ENCODE measurements at places on chromosomes 1 and 21. TPM values are rescaled to one million over a fixed set of nuclear protein-coding genes. Genes with fewer than 3 reads are reported as not detected.

DNA sequence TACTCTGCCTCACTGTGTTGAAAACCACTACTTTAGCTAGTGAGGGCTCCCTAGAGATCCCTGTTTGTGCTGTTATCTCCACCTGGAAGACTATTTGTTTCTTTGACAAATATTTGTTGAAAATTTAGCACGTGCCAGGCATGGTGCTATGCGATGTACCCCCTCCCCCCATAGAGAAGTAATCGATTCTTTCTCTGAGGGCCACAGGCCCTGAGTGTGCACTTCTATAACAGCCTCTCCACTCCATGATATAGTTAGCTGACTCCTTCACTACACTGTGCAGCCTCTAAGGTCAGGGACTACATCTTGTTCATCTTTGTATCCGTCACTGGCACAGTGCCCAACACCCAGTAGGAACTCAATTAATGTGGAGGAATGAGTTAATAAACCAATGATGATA lies 17.3 kb upstream of the RBM15 start:
- no peaks in the 10 kb centered on the region for H3K36me3 ChIP-seq
- H3K4me1 ChIP-seq = no peaks in the 10 kb centered on the region
- no peak for DNase-seq
- H3K27ac ChIP-seq = no peak overlapping the region
- no peak overlapping the region for H3K4me3 ChIP-seq

GRCh38 chr1:34640654-34641401 lies 114.0 kb upstream of the GJB5 start:
- H3K27ac ChIP-seq = no peak overlapping the region
- no peaks in the 10 kb centered on the region for H3K4me1 ChIP-seq
- H3K27me3 ChIP-seq = peaks cover 6% of the 10 kb centered on the region
- H3K36me3 ChIP-seq = no peaks in the 10 kb centered on the region

GRCh38 chr1:81032374-81032773 lies 768.4 kb upstream of the ADGRL2 start:
- no peaks in the 10 kb centered on the region for H3K27me3 ChIP-seq
- H3K4me3 ChIP-seq = no peak overlapping the region
- no peak for DNase-seq
- H3K36me3 ChIP-seq = no peaks in the 10 kb centered on the region
- no peaks in the 10 kb centered on the region for H3K4me1 ChIP-seq

The TENT5C gene
- 6.6 TPM for total RNA-seq

GRCh38 chr1:247358920-247359319 lies 27.3 kb upstream of the ZNF496 start:
- H3K4me3 ChIP-seq = no peak overlapping the region
- DNase-seq = no peak
- no peak overlapping the region for H3K27ac ChIP-seq
- peaks cover 32% of the 10 kb centered on the region for H3K4me1 ChIP-seq
- no peaks in the 10 kb centered on the region for H3K27me3 ChIP-seq

The VHLL gene
- not detected for total RNA-seq

GRCh38 chr1:11337580-11338073 lies 64.6 kb downstream of the UBIAD1 start:
- H3K4me3 ChIP-seq = no peak overlapping the region
- H3K27me3 ChIP-seq = peaks cover 12% of the 10 kb centered on the region
- H3K36me3 ChIP-seq = no peaks in the 10 kb centered on the region
- H3K27ac ChIP-seq = peak overlapping the region; percentile 7
- H3K4me1 ChIP-seq = peaks cover 43% of the 10 kb centered on the region

The TGFBR3 gene
- total RNA-seq = 45.4 TPM

The C1orf74 gene
- 2.5 TPM for total RNA-seq

The ARID1A gene
- 22.1 TPM for total RNA-seq

DNA sequence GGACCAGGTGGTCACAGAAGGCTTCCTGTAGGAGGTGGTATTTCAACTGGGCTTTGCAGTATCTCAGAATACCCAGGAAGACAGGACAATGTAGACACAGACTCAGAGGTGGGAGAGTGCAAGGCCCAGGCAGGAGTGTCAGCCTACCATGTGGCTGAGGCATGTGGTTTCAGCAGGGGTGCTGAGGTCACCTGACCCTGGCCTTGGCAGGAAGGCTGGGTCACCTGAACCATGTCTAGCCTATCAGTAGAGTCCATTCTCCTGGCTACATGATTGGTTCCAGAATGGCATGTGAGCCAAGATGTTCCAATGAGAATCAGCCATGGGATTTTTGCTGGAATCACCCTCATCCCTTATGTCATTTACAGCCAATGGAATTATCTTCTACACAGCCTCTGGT lies 169.4 kb downstream of the ACTL8 start:
- H3K4me3 ChIP-seq = no peak overlapping the region
- H3K36me3 ChIP-seq = no peaks in the 10 kb centered on the region
- H3K4me1 ChIP-seq = no peaks in the 10 kb centered on the region
- peaks cover 5% of the 10 kb centered on the region for H3K27me3 ChIP-seq

DNA sequence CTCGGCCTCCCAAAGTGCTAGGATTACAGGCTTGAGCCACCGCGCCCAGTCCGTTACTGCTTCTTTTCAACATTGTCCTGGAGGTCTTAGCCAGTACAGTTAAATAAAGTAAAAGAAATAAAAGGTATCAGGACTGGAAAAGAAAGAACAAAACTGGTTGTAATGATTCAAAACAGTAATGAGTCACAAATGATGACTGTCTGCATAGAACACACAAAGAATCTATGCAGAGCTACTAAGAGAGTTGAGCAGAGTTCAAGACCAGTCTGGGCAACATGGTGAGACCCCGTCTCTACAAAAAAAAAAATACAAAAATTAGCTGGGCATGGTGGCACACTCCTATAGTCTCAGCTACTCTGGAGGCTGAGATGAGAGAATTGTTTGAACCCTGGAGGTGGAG lies 23.4 kb downstream of the BCAR3 start:
- H3K27ac ChIP-seq = no peak overlapping the region
- no peaks in the 10 kb centered on the region for H3K27me3 ChIP-seq
- H3K36me3 ChIP-seq = no peaks in the 10 kb centered on the region
- DNase-seq = no peak
- H3K4me1 ChIP-seq = peaks cover 11% of the 10 kb centered on the region

The GUCA2B gene
- total RNA-seq = not detected

The TRAF5 gene
- total RNA-seq = 17.0 TPM

The LRRN2 gene
- total RNA-seq = 2.7 TPM

DNA sequence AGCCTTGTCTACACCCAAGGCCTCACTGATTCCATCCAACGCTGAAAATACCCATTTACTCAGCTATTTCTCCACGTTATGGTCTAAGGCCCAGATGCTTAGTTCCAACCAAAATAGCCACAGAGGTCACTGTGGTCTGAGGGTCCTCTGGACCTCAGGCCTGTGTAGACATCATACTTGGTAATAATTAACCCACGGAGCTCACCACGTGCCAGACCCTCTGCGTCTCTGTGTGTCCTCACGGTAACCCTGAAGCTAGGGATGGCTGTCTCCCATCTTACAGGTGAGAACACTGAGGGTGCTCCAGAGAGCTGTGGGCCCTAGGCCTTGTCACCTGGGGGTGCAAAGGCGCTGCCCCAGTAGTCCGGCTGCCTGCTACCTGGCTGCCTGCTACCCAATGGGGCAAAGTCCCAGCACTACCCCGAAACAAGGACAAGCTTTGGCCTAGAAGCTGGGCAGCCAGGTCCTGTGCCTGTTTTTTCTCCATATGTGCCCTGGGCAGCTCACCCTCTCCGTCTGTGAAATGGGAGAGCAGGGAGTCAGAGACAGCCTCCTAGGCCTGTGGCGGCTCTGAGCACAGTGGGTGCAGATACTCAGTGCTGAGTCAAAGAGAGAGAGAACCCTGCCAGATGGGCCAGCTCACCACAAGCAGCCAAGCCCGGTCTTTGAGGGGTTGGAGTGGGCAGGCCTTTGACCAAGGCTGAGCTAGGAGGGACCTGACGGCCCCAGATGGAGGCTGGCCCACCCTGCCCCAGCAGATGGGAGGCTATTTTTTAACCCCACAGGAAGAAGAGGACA lies 17.0 kb upstream of the RUNX3 start:
- H3K4me1 ChIP-seq = no peaks in the 10 kb centered on the region
- DNase-seq = no peak
- H3K27ac ChIP-seq = no peak overlapping the region
- H3K27me3 ChIP-seq = peaks cover 8% of the 10 kb centered on the region
- no peak overlapping the region for H3K4me3 ChIP-seq

The GBP6 gene
- total RNA-seq = 0.04 TPM

The PADI4 gene
- total RNA-seq = 0.18 TPM

DNA sequence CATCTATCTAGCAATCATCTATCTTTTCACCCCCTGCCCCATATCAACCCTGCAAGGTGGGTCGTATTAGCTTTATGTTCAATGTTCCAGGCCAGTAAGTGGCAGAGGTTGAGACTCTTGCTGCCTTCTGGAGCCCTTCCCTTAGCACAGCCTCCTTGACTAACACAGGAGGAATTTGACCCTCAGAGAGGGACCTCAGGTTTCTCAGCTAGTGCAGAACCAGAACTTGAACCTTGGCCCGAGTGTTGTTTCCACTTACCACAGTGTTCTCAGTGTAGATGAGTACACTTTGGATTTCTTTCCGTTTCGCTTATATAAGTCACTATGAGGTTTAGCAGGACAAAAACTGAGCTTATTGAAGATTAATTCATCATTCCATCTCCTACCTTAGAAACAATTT lies 11.1 kb upstream of the ATF3 start:
- no peaks in the 10 kb centered on the region for H3K4me1 ChIP-seq
- no peaks in the 10 kb centered on the region for H3K36me3 ChIP-seq
- DNase-seq = no peak

The PRRX1 gene
- total RNA-seq = 222 TPM

DNA sequence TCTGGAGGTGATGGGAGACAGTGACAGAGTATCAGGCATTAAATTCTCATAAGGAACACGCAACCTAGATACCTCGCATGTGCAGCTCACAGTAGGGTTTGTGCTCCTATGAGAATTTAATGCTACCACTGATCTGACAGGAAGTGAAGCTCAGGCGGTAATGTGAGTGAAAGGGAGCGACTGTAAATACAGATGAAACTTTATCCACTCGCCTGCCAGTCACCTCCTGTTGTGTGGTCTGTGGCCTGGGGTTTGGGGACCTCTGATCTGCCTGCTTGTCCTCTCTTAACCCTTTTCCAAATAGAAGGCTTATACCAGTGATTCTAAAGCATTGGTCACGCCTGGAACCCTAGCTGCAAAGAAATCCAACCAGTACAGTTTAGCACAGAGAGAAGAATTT lies 15.3 kb downstream of the GABPA start:
- peaks cover 32% of the 10 kb centered on the region for H3K36me3 ChIP-seq
- no peak overlapping the region for H3K4me3 ChIP-seq
- H3K27ac ChIP-seq = no peak overlapping the region
- no peaks in the 10 kb centered on the region for H3K4me1 ChIP-seq

DNA sequence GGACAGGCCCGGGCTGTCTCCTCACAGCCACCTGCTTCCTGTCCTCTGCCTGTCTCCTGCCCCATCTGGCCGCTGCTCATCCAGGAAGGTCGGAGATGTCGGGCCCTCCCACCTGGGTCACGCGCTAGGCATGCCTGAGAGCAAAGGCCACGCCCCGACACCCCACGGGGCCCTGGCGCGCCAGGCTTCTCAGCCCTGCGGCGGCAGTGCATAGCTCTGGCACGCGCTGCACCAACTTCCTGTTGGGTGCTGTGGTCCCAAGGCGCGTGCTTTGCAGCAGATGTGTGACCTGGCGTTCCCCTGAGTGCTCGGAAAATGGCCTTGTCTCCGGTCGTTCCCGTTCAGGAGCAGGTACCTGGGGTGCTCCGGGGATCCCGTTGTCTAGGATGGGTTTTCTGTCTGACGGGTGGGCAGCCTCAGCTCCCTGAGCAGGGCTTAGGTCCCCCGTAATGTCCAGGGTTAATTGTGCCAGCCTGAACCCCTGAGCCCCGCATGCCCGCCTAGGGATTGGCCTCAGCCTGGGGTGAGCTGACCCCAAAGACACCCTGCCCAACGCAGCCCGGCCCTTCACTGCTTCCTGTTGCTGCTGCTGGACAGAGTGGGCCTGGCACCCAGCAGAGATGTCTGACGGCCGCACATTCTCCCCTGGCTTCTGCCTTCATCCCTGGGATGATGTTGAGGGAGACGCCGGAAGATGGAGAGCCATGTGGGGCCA lies 19.4 kb upstream of the KCNAB2 start:
- H3K27ac ChIP-seq = no peak overlapping the region
- H3K4me3 ChIP-seq = peak overlapping the region; percentile 10
- H3K27me3 ChIP-seq = peaks cover 25% of the 10 kb centered on the region
- peak; percentile 66 for DNase-seq
- no peaks in the 10 kb centered on the region for H3K36me3 ChIP-seq

DNA sequence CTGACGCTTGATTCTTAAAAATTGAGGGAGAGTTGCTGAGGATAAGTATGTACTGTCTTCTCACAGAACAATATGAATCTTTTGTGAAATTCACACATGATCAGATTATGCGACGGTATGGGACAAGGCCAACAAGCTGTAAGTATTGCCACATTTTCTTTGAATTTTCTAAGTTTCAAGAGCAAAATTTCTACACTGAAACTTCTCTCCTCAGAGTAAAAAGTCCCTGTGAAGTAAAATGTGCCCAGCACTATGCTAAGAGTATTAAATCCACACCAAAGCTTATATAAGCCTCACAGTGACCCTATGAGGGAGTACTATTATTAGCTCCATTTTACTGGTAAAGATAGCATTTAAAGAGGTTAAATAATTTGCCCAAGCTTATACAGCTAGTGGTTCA lies 12.2 kb downstream of the AKIRIN1 start:
- H3K4me1 ChIP-seq = no peaks in the 10 kb centered on the region
- H3K4me3 ChIP-seq = no peak overlapping the region
- no peak overlapping the region for H3K27ac ChIP-seq
- H3K36me3 ChIP-seq = peaks cover 62% of the 10 kb centered on the region
- H3K27me3 ChIP-seq = no peaks in the 10 kb centered on the region
- no peak for DNase-seq

GRCh38 chr1:84339503-84339902 lies 38.0 kb downstream of the SAMD13 start:
- no peak for DNase-seq
- no peaks in the 10 kb centered on the region for H3K27me3 ChIP-seq
- no peaks in the 10 kb centered on the region for H3K36me3 ChIP-seq
- no peak overlapping the region for H3K4me3 ChIP-seq

The SPRR1A gene
- total RNA-seq = not detected

DNA sequence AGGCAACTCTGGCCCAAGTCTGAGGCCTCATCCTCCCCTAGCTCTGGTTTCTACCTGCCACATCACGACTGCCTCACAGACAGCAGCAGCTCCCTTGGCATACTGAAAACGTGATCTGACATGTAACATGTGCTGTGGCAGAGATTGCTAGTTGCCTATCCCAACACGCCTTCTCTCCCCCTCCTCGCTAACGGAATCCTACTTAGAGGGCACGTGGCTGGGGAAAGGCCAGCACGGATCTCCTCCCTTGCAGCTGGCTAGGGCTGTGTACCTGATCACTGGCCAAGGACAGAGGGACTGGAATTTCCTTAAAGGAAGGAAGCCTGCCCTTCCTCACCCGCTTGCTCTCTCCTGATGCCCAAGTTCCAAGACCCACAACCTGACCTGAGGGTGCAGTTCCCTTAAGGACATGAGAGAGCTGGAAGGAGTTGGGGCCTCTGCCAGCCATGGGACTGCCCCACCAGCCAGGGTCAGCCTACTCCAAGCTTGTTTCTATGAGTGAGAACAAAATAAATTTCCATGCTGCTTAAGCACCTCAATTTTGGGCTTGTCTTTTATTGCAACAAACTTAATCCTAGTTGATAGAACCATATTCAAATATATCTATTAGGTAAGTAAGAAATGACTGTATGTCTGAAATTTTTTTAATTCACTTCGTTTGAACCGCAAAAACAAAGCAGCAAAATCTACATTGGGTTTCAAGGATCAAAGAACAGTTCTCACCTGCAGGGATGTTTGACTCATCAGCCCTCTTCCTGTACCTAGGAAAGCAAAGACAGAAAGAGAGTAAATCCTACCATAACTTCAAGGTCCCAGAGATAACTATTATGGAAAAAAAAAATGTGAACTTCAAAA lies 7.2 kb downstream of the SETD4 start:
- H3K27ac ChIP-seq = no peak overlapping the region
- no peak for DNase-seq
- no peak overlapping the region for H3K4me3 ChIP-seq

The FMO1 gene
- total RNA-seq = 8.3 TPM

The CEP350 gene
- total RNA-seq = 59.3 TPM
